ENCODE measurements at places on chromosomes 6 and 20. TPM values are rescaled to one million over a fixed set of nuclear protein-coding genes. Genes with fewer than 3 reads are reported as not detected.

DNA sequence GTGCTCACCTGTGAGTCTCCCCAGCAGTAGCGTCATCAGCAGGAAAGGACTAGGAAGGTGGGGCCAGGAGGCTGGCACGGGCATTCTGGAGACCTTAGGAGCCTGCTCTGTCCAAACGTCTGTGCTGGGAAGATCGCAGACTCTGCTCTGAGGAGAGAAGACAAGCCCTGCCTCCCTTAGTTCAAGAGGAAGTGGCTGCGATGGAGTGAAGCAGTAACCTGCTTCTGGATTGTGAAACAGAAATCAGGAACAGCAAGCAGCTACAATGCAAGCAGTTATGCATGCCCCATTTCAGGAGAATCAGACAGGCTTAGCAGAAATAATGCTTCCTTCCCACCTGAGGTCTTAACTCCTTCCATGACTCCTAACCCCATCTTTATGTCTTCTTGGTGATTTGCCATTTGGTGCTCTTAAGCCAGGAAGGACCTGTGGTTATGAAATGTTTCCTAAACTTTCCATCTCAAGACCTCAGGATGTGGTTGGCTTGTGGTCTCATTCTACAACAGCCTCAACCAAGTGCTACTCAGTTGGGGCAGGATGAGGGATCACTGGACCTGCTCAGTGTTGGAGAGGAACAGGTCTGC, at the start of gene SIRPB1:
TSS of gene SIRPB1 (minus strand) at position 149 of the 584 bp plus-strand sequence. CDS start at position 84, 65 bp downstream.
- DNase-seq: peak; percentile 1

- no peak for DNase-seq
These were observed 683.0 kb upstream of the ADGRB3 start for GRCh38 chr6:67952121-67952520.

DNA sequence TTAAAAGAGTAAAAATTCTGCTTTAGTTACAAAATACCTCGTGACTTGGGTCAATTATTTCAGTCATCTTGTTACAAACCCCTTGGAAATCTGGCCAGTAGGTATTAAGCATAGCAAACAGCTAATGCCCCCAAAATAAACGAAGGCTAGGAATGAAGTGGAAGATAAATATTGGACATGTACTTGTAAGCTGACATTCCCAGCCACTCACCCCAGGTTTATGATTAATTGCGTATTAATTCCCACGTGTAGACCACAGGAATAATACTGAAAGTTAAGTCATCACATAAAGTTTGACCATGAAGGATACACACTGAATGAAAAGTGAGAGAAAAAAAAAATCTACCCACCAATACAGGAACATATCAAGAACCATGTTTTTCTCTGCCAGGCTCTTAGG, 936.5 kb upstream of the ADGRB3 start:
- no peak for DNase-seq

GRCh38 chr20:32999603-33000250, 4.5 kb downstream of the SUN5 start:
- DNase-seq: no peak

- DNase-seq: no peak
These were observed 20.9 kb upstream of the MAP1LC3A start for GRCh38 chr20:34537651-34538050.

- no peak for DNase-seq
These were observed 16.4 kb upstream of the NT5DC1 start for GRCh38 chr6:116084284-116084683.

GRCh38 chr20:53949319-53949839, 121.0 kb downstream of the BCAS1 start:
- peak; percentile 63 for DNase-seq

DNA sequence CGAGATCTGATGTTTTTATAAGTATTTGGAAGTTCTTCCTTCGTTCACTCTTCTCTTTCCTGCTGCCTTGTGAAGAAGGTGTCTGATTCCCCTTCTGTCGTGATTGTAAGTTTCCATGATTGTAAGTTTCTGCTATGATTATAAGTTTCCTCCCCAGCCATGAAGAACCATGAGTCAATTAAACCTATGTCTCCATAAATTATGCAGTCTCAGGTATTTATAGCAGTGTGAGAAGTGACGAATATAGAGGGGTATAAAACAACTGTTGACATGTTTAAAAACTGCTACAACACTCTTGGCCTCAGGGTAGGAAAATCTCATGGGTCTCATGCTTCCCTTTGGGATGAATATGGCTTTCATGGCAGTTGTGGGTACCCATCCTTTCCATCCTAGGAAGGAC, 5.8 kb upstream of the WFDC2 start:
- DNase-seq: no peak

DNA sequence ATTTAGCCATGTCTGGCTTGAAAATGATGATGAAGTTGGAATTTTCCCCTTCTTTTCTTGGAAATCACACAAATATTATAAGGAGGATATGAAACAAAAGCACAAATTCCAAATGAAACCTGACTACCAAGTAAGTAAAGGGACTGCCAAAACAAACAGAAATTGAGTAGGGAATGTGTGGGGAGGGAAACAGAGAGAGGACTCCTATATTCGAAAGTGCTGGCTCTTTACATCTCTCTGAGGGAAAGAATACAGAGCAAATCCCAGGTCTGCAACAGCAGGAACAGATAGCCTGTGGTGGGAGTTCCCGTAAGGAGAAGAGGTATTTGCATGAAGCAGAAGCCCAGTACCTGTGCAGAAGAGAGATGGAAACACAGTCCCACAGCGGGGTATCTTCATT, 583.7 kb downstream of the EPM2A start:
- no peak for DNase-seq

DNA sequence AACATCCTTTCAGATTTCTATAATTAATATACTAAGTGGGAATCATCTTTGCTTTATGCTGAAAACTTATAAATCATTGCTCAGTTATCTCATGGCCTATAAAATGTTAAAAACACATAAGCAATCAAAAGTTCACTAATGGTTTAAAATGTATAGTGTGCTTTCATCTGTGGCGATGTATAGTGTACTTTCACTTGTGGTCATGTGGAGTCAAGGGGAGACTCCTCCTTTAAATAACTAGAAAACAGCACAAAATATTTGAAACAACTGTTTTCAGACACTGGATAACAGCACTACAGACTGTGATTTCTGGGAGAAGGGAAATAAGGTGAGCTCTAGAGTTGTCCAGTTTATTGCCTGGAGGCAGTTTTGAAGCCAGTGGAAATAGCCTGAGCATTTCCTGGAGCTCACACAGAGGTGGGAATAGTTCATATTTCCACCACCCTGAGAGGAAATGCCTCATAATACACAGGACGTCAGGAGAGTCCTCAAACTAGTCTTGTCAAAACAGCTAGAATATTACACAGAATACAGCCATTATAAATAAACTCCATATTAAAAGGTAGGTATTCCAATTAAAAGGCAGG, 89.4 kb downstream of the CEP162 start:
- DNase-seq: peak; percentile 76

DNA sequence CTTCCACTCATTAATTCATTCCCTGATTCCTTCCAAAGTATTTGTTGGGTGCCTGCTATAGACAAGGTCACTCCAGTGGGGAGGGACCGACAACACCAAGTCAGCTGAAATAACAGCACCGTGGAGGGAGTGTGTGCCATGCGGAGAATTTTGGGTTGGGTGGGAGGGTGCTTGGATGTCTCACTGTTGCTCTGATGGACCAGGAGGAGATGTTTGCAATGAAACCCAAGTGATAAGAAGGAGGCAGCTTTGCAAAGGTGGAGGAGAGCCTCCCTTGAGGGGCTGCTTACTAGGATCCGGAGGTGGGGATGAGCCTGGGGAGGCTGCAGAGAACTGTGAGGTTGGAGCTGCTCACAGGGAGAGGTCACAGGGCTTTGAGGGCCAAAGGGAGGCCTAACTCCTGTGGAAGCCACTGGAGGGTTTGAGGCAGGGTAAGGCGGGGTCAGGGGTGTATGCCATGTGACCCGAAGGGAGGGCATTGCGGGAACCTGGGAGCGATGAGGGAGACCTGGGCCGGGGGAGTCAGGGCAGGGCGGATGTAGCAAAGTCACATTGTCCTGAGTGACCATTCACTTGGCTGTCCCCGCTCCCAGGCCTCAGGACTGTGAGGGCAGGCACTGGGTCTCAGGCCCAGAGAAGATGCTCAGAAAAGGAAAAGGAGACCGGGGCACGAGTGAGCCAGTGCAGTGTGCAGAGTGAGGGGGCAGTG, 124.5 kb downstream of the PHACTR3 start:
- DNase-seq: no peak

DNA sequence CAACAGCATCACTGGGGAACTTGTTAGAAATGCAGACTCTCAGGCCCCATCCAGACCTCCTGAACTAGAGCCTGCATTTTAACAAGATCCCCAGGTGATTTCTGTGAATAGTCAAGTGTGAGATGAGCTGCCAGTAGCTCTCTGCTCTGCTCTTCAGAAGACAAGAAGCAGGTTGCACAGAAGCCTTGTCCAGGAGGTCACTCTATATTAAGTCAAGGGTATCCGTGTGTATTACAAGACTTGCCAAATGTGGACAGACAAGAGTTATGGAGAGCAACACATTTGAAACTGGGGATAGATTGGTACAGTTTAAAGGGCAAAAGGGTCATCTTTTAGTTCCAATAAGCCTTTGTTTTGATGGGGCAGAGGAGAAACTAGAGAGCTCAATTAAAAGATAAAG, 23.2 kb upstream of the RIN2 start:
- no peak for DNase-seq

DNA sequence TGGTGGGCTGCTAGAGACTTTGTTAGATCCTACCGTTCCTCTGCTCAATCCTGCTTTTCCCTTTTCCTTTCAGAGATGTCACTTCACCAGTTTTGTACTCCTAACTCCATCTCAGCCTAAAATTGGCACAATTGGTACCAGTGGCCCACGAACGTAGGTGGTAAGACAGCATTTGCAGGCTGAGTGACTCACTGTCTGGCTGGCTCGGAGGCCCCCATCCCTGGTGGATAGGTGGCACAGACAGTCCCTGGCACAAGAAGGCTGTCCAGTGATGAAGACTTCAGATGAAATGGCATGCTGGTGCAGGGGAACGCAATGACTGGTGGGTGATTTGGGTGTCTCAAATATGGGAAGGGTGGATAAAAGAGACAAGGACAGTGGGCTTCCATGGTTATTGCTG, 11.1 kb downstream of the HEBP2 start:
- no peak for DNase-seq

GRCh38 chr6:72955666-72956065, 269.6 kb downstream of the KHDC1L start:
- peak; percentile 41 for DNase-seq

DNA sequence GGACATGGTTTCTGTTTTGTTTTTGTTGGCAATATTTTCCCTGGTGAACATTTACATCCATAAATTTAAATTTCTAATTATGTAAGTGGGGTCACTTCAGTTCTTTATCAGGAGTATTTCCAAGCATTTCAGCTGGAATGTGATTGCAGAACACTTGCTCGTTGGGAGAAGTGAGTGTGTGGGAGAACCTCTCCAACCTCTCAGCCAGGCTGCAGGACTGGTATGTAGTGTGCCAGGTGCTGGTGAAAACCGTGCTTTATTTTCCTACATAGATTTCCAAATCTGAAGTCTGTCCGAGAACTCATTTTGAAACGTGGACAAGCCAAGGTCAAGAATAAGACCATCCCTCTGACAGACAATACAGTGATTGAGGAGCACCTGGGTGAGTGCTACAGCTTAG, 6.3 kb downstream of the RPL7L1 start:
- no peak for DNase-seq

DNA sequence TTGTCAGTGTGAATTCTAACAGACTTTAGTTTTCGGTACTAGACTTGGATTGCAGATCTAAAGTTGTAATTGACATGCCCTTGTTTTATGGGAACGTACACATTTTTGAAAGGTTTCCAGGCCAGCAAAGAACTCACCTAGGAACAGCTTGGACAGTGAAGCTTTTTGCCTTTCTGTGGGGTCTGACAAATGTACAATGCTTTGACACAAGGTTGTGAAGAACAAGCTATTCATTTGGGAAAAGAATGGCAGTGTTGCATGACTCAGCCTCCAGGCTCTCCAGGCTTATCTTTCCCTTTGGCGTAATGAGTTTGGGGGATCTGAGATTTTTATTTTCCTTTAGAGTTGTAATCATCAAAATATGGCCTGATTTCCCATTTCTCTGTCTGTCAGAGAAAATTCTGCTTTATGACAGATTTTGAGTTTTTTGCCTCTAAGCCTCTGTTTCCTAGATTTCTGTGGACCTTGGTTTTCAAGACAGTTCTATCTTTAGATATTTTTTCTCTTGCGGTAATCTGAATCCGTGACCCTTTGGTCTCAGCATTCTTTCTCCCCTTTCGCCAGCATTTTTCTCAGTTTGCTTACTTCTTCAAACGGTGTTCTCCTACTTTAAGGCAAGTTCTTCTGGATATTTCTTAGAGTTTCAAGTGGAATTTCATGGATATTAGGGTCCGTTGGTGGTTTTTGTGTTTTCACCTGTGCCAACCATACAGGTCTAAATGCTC, 221.0 kb downstream of the ADGB start:
- no peak for DNase-seq

- DNase-seq: no peak
These were observed 153.6 kb upstream of the UST start for GRCh38 chr6:148593130-148593812.

DNA sequence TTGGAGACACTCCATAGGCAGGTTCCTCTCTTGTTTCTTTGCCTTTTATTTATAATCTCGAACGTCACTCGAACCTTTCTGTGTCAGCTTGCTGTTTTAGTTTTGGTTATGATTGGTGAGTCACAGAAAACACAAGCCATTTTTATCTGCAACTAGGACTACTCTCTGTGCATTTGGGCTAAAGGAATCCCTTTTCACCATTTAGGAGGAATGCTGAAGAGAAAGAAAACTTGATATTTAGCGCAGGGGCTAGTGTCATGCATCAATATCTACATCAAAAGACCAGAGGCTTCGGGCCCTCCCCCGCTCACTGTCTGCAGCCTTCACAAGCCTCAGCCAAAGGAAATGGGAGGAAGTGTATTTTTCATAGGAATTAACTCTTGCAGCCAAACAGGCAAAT, 507.8 kb upstream of the CITED2 start:
- DNase-seq: peak; percentile 55

GRCh38 chr6:80608881-80609280, 502.4 kb downstream of the BCKDHB start:
- no peak for DNase-seq

The TRAPPC3L gene
- not detected for total RNA-seq

The RIPOR3 gene
- total RNA-seq: not detected

The SEL1L2 gene
- not detected for total RNA-seq

The STK4 gene
- 29.6 TPM for total RNA-seq

The EDEM2 gene
- 37.5 TPM for total RNA-seq

The BMP2 gene
- 11.1 TPM for total RNA-seq

The C6orf15 gene
- total RNA-seq: not detected
